GM13977 (cell line): ENCODE measurements at places on chromosomes 3 and 15.
A peak's percentile ranks its signal among the peaks of the same experiment; 100 is the strongest.

- DNase-seq: peak; percentile 94
Observed at GRCh38 chr3:125055913-125056745, at the start of gene HEG1. HEG1 (minus strand) TSS chr3:125055997; CDS start chr3:125055890, 107 bp downstream.

DNA sequence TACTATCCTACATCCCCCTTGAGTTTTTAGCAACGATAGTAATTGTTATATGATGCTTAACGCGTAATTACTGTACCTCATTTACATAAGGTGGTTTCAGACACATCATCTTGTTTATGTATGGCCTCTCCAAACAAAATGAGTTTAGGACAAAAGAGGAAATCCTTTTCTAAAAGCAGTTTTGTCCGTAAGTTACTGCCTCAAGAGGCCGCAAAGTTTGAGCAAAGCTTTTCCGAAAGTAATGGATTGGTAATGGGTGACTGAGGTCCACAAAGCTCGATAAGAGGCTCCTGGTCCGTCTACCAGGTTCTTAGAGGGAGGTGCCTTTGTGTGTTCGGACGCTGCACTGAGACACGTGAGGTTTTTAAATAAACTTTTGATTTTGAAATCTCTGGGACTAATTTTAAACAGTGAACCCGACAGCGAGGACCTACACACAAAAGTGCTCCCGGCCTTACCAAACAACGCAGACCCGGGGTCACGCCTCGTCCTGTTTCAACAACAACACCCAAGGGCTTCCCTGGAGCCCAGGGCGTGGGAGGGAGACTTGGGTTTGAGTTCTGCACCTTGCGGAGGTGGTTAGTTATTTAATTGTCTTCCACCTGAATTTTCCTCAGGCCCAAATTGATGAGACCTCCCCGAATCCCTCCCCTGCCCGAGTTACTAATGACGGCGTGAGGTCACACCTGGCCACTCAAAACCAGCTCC is 456 bp upstream of the C15orf61 start:
- peak; percentile 37 for DNase-seq

- no peak for DNase-seq
Observed at GRCh38 chr3:16429086-16429485, 84.4 kb downstream of the RFTN1 start.

- DNase-seq: no peak
Observed at GRCh38 chr15:36953346-36953745, 147.0 kb downstream of the MEIS2 start.

DNA sequence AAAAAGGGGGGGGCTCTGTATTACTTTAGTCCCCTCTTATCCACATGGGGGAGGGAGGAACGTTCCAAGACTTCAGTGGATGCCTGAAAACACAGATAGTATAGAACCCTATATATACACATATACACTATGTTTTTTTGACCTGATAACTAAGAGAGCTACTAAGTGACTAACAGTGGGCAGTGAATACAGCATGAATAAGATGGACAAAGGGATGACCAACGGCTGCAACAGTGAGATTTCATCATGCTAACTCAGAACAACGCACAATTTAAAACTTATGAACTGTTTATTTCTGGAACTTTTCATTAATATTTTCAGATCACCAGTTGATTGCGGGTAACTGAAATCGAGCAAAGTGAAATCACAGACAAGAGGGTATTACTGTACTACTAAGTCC is 7.3 kb downstream of the DCUN1D1 start:
- DNase-seq: no peak

- DNase-seq: no peak
Observed at GRCh38 chr3:44506961-44507360, 29.5 kb upstream of the ZNF445 start.

- peak; percentile 74 for DNase-seq
Observed at GRCh38 chr3:197736010-197736490, 654 bp downstream of the RUBCN start.

DNA sequence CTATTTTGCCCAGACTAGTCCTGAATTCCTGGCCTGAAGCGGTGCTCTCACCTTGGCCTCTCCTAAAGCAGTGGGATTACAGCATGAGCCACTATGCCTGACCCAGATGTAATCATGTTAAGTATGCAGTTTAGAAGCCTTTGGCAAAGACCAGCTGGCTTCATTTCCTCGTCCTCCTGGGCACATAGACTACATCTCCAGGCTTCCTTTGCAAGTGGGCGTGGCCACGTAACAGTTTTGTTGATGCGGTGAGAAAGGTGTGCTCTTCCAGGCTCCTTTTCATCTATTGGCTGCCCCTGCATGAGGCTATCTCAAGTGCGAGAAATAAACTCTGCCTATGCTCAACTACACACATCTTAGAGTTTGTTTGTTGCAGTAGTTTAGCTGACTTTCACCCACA is 13.0 kb downstream of the SV2B start:
- no peak for DNase-seq

GRCh38 chr3:19934098-19934566 is at the start of gene EFHB:
EFHB (minus strand) TSS chr3:19934217; CDS start chr3:19934018, 199 bp downstream.
- DNase-seq: no peak
